Activated naive CD4-positive, alpha-beta T cell treated with anti-CD3 and anti-CD28 coated beads, Interleukin-2, amount 10 ng/mL, durations not matched to agents 7 days and 5 days (primary cell): ENCODE measurements at places on chromosomes 3 and 15.

GRCh38 chr3:71513081-71513480 is 70.4 kb downstream of the FOXP1 start:
- DNase-seq: no peak

GRCh38 chr3:61233746-61234145 is 17.5 kb downstream of the FHIT start:
- no peak for DNase-seq

GRCh38 chr3:143835312-143835711 is 13.0 kb downstream of the SLC9A9 start:
- no peak for DNase-seq

GRCh38 chr3:172513488-172513887 is 9.7 kb downstream of the TNFSF10 start:
- no peak for DNase-seq

DNA sequence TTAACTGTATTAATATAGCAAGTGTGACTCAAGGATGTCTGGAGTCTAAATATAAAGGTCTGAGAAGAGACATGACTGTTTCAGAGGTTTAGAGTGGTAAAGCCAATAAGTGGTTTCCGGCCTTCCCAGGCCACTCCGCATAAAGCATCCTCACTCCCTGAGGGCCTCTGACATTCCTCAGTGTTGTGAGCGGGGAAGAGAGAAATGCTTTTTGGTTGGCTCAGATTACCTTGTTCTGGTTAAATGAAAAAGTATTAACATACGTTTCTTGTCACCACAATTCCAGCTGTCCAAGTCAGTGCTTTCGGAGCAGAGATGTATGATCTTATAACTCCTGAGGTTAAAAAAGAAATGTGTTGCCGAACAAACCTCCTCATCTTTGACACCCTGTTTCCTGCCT is 103.8 kb downstream of the RBMS3 start:
- DNase-seq: no peak

- no peak for DNase-seq
Measured at GRCh38 chr3:60582288-60582687, 669.0 kb downstream of the FHIT start.

DNA sequence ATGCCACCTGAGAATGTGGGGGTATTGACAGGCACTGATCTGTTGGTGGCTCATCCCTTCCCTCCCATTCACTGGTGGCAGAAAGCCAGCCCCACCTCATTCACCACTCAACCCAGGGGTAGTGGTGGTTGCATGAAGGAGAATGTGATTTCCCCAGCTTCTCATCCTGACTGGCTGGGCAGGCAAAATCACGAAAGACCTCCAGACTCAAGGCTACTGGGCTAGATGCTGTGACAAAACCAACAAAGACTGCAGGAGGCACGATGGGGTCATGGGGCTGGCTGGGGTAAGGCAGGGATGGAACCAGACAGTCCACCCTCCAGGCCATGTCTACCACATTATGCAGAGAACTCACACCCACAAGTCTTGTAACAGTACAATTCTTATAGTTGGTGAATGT is 33.9 kb downstream of the FSTL1 start:
- DNase-seq: peak; percentile 22

GRCh38 chr15:75565062-75565970 is 13.8 kb downstream of the PTPN9 start:
- no peak for DNase-seq

DNA sequence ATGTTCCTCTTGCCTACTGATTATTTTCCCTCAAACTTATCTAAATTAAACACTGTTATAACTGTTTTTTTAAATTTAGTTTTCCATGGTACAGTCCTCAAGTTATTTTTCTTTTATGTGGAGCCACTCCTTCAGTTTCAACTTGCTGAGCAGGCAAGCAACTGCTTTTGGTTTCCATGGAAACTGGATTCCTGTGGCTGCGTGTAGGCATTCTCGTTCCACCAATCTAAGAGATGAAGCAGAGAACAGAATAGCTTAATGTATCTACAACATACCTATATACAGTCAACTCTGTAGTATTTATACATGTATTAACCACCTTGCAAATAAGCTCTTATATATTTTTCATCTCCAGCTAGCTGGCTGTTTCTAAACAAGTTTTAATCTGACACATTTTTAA is 25.8 kb upstream of the ANXA2 start:
- DNase-seq: peak; percentile 25

DNA sequence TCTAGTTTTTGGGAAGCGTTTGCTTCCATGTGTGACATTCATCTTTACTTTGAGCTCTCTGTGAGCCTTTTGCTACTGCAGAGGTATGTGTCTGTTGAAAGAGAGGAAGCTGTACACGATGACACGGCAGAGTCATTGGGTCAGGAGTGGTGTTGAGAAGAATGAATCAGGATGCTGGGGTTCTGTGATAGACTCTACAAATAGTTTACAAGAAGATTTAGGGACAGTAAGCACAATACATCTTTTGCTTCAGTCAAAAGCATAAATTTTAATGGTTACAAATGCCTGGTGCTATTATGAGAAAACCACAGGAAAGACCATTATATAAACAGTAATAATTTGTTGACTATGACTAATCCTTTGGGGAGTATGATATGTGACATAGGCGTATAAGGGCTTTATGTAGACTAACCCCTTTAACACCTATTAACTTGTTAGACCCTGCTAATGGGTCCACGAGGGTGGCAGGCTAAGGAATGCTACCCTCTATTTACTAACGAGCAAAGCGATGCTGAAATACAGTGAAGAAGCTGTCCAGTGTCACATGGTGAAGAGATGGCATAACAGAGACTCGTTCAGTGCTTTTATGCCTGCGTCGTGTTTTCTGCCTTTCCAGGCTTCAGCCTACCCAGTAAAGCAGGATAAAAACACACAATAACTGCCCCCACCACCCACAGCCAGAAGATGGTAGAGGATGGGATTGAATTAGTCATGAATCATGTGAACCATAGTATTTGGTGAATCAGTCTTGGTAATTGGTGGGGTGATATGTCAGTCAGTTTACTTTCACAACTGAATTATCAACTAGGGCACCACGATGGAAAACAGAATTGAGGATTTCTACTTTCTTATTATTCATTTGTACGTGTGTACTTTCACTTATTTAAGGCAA is 118.8 kb downstream of the LPP start:
- no peak for DNase-seq

- DNase-seq: no peak
Measured at GRCh38 chr15:41804361-41804760, 23.5 kb upstream of the JMJD7 start.

GRCh38 chr3:197025736-197026480 is 3.7 kb downstream of the MELTF start:
- DNase-seq: no peak

DNA sequence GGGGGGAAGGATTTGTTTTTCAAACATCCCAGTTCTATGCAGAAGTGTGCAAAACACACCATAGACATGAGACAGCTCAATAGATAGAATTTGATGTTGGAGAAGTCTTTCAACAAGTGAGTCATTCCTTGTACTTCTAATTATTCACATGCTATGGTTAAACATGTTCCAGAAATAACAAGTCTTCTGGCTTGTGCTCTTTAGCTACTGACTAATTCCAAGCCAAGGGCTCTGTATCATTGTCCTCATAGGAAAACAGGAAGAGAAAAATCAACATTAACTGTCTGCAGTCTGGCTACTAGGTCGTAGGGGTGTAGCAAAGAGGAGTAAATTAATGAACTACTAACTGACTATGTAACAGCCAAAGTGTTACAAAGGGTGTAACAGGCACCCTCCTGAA is 25.8 kb downstream of the LDHAL6B start:
- no peak for DNase-seq
